ENCODE measurements at places on chromosomes 5 and 9. TPM values are rescaled to one million over a fixed set of nuclear protein-coding genes. Genes with fewer than 3 reads are reported as not detected.

GRCh38 chr5:141848744-141849414, 29.3 kb downstream of the PCDH1 start:
- DNase-seq, result peak; percentile 63

GRCh38 chr9:98255061-98255577, 330 bp downstream of the TBC1D2 start:
- DNase-seq, result no peak

- no peak for DNase-seq
Measured at GRCh38 chr5:148446611-148447010, 62.9 kb downstream of the FBXO38 start.

DNA sequence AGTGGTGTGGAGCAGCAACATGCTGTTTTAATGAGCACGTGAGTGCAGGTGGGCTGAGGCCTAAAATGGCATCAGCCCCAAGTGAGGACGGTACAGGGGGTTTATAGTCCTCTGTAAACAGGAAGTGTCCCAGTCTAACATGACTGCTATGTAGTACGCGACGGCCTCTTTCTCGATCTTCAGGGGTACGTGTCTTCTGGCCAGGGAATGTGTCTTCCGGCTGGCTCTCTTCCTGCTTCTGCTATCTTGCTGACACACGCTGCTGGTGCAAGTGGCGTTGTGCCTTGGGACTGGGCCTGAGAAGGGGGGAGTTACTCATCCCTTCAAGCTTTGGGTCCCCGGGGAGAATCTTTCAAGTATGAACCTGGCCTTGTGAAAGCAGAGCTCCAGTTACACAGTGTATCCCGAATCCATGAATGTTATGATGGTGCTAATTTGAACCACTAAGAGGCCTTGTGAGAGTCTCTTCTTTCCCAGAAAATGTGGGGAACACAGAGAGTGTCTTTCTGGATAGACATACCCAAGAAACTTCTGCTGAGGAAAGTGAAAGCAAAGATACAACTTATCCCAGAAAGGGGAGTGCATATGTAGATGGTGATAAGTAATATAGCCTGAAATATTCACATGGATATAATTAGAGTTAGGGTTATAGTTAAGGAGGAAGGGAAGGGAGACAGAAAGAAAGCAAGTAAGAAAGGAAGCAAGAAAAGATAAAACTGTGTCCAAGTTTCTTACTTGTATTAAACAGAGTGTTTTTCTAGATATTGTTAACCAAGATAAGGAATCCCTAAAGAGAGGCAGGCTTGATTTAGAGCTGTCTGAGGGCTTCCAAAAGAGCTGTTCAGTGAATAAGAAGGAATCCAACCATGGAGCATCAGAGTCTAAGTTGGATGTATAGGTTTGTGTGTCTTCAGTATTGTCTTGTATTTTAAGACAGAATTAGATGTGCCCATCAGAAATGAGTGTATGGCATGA, 35.5 kb upstream of the ANXA2R start:
- no peak for DNase-seq

DNA sequence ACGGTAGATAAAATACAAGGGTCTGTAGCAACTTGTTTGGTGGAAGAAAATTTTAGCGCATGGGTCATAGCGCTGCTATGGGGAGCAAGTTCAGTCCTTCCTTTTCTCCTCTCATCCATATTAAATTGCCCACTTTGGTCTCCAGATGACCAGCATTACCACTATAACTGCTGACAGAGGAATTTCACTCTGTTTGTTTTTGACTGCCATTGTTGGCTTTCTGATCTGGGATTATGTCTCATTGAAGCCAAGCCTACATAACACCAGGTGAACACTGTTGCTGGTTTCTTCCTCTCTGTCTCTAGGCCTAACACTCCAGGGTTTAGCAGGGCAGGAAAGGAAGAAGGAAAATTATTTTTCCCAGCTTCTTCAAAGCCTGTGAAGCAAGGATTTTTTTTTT, 6.6 kb upstream of the SUB1 start:
- DNase-seq, result no peak

GRCh38 chr5:55319491-55319890, 11.7 kb downstream of the MTREX start:
- DNase-seq, result no peak

DNA sequence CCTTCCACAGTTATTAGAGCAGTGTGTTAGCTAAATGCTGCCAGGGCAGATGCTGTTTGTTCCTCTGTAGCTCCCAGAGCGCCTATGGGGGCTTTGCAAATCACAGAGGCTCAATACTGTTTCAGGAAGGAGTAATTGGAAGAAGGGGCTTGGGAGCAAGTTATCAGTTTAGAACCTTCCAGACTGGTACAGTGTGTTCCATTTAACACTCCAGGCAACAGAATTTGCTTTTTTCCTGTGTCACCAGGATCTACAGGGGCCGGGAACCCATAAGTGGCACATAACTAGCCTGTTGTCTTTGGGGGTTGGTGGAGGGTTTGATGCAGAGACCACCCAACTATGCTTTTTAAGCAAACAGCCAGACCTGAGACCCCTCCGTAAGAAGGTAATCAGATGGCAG, 307.3 kb upstream of the KCNN2 start:
- no peak for DNase-seq

- DNase-seq, result no peak
Measured at GRCh38 chr5:2102819-2103776, 220.4 kb upstream of the IRX4 start.

GRCh38 chr5:10233505-10233904, 16.2 kb downstream of the ATPSCKMT start:
- DNase-seq, result no peak

- DNase-seq, result no peak
Measured at GRCh38 chr9:111974092-111974681, 77.6 kb downstream of the UGCG start.

GRCh38 chr5:27908341-27908740, 870.0 kb upstream of the CDH9 start:
- DNase-seq, result no peak

GRCh38 chr9:16062542-16063240, 509.8 kb downstream of the CCDC171 start:
- peak; percentile 34 for DNase-seq

DNA sequence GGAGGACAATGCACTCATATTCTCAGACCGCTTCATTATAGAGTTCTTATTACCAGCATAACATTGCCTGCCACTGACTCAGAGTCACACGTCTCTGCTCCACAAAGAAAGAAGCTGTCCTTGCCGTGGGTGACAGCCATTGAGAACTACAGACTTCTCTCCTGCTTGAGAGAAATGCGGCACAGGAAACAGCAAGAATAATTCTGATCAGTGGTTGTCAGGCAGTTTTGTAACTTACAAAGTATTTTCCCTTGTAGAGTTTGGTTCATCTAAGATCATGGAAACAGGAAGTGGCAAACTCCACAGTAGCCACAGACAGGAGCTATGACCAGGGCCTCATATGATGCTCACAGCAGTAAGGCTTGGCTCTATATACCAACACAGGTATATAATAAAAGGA, 47.0 kb downstream of the KCNV2 start:
- peak; percentile 50 for DNase-seq

DNA sequence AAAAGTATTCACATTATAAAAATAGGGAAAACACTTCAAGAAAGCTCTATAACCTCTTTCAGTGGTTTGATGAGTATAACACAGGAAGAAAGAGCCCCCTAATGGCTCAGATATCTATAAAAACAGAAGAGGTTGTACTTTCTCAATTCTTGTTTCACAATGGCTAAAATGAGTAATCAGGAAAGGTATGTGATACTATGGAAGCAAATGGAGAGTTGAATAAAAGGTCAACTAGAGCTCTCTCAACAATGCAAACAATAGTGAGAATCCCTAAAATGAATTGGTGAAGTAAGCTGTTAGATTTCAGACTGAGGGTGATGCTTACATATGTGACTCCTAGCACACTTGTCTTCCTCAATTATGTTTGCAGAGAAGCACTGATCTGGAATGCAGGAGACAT, 584.6 kb upstream of the CDH18 start:
- DNase-seq, result no peak

DNA sequence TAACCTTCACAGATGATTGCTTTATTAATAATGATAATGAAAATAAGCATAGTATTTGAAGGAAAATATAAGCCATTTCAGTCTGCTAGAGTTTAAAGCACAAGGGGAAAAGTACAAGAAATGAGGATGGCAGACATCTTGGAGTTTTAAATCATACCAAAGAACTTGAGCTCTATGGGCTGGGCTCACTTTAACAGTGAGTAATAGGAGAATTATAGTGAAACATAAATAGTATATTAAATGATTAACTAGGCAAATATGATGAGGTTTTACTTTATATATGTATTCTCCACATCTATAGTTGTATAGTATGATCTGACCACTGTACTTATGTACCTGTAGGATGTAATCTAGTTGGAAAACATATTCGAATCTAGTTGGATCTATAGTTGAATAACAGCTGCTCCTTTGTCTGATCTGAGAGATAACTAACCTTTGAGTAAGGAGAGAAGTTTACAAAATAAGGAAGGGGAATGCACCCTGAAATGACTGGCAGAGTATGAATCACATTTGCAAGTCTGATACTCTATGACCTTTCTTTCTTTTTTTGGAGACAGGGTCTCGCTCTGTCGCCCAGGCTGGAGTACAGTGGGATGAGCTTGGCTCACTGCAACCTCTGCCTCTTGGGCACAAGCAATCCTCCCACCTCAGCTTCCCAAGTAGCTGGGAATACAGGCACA, 17.6 kb downstream of the MEGF9 start:
- DNase-seq, result no peak

DNA sequence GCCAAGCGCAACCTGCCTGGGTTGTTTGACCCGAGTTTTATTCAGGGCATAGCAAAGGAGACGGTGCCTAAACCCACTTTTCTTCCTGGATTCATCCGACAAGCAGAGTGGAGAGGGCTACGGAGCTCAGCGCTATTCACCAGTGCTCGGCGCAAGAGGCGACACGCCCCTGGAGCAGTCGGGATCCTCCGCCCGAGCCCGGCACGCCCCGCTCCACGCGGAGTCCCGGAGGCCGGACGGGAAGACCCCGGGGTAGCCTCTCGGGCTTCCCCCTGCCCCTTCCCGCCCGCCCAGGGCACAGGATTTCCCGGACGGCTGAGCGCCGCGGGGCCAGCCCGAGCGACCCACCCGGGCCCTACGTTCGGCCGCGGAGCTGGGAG, 427 bp downstream of the SERINC5 start:
- peak; percentile 77 for DNase-seq

- peak; percentile 30 for DNase-seq
Measured at GRCh38 chr5:83306572-83307241, 164.8 kb upstream of the VCAN start.

GRCh38 chr5:55926476-55926875, 68.3 kb downstream of the IL6ST start:
- DNase-seq, result no peak

GRCh38 chr5:54222336-54222735, 88.0 kb downstream of the ARL15 start:
- no peak for DNase-seq

The GPR150 gene
- 0.37 TPM for total RNA-seq

The LHX3 gene
- not detected for total RNA-seq

The PCDHGB7 gene
- not detected for total RNA-seq

The OLFM1 gene
- not detected for total RNA-seq

The CDH10 gene
- total RNA-seq, result not detected

The C5orf58 gene
- not detected for total RNA-seq

The PLAC8L1 gene
- 0.30 TPM for total RNA-seq

The CD274 gene
- total RNA-seq, result 25.0 TPM

The YIPF5 gene
- total RNA-seq, result 39.1 TPM

The GOLPH3 gene
- 58.3 TPM for total RNA-seq

The MTREX gene
- 98.2 TPM for total RNA-seq

The DNAH5 gene
- total RNA-seq, result not detected

The FAM174A gene
- total RNA-seq, result 4.7 TPM

The LYRM7 gene
- 20.7 TPM for total RNA-seq

The PRR16 gene
- not detected for total RNA-seq

The PLEKHG4B gene
- total RNA-seq, result 0.23 TPM

The TAF1L gene
- total RNA-seq, result 0.02 TPM

The BRD8 gene
- 61.4 TPM for total RNA-seq

Data from activated CD4-positive, alpha-beta T cell treated with anti-CD3 and anti-CD28 coated beads for 36 hours (primary cell).